Osteoblast (primary cell): ENCODE measurements at places on chromosomes 2 and 18. TPM values are rescaled to one million over a fixed set of nuclear protein-coding genes. Genes with fewer than 3 reads are reported as not detected.
A peak's percentile ranks its signal among the peaks of the same experiment; 100 is the strongest.

DNA sequence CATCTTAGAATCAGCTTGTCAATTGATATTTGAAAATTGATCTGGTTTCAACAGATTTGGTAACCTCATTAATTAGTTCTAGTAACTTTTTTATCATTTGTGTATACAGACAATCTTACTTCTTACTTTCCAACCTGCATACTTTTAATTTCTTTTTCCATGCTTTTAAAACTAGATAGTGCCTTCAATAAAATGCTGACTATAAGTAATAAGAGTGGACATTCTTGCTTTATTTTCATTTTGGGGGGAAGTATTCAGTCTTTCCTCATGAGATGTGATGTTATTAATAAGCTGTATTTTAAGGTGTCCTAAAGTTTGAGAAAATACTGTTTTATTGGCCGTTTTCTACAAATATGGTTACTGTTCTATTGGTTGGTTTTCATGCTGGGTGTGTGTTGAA, 109.1 kb downstream of the KCNH7 start:
- DNase-seq: no peak

- DNase-seq: no peak
Measured at GRCh38 chr2:1744151-1744445, 217 bp downstream of the PXDN start.

GRCh38 chr2:218188528-218188927, 21.8 kb upstream of the CXCR1 start:
- DNase-seq: no peak

The SPC25 gene
- total RNA-seq: 0.88 and 1.1 TPM in 2 replicates

GRCh38 chr2:12313445-12314126, 403.1 kb upstream of the TRIB2 start:
- no peak for DNase-seq

GRCh38 chr2:162768656-162769055, 69.9 kb downstream of the KCNH7 start:
- DNase-seq: no peak

DNA sequence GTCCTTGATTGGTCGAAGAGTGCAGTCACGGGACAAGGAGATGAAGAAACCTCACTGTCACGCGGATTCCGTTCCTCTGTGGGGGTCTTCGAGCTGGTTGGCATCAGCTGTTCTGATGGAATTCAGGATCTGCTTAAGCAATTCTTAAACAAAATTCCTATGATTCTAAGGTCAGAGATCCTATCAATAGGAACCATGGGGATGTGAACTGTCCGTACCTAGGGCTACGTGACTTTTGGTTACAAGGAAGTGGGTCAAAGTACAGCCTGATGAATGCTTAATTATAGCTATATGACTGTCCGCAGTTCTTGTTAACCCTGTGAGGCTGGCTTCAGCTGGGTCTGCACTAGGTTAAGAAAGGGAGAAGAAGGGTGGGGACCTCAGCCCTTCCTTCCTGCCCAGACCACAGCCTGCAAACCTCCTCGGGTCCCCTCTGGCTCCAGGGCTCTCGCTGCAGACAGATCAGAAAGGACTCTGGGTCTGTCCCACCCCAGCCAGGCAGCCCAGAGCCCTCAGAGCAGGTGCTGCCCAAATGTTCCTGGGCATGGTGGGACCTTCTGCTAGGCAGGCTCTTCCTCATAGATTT, 44.2 kb upstream of the TAF1B start:
- DNase-seq: peak; percentile 52

DNA sequence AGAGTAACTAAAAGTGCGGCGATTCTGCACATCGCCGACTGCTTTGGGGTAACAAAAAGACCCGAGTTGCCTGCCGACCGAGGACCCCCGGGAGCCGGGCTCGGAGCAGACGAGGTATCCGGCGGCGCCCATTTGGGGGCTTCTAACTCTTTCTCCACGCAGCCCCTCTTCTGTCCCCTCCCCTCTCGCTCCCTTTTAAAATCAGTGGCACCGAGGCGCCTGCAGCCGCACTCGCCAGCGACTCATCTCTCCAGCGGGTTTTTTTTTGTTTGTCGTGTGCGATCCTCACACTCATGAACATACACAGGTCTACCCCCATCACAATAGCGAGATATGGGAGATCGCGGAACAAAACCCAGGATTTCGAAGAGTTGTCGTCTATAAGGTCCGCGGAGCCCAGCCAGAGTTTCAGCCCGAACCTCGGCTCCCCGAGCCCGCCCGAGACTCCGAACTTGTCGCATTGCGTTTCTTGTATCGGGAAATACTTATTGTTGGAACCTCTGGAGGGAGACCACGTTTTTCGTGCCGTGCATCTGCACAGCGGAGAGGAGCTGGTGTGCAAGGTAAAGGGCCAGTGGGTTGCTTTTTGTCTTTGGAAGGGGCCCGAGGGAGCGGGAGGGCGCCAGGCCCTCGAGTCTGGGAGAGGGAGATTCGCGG, 1.4 kb downstream of the TRIB2 start:
- DNase-seq: no peak

- DNase-seq: no peak
Measured at GRCh38 chr2:70806013-70806412, 14.4 kb downstream of the CLEC4F start.

GRCh38 chr2:190678444-190679162, 29.7 kb downstream of the NAB1 start:
- DNase-seq: peak; percentile 6

The GULP1 gene
- total RNA-seq: 21.7 and 23.0 TPM in 2 replicates

GRCh38 chr2:8394131-8394530, 287.7 kb upstream of the ID2 start:
- no peak for DNase-seq

DNA sequence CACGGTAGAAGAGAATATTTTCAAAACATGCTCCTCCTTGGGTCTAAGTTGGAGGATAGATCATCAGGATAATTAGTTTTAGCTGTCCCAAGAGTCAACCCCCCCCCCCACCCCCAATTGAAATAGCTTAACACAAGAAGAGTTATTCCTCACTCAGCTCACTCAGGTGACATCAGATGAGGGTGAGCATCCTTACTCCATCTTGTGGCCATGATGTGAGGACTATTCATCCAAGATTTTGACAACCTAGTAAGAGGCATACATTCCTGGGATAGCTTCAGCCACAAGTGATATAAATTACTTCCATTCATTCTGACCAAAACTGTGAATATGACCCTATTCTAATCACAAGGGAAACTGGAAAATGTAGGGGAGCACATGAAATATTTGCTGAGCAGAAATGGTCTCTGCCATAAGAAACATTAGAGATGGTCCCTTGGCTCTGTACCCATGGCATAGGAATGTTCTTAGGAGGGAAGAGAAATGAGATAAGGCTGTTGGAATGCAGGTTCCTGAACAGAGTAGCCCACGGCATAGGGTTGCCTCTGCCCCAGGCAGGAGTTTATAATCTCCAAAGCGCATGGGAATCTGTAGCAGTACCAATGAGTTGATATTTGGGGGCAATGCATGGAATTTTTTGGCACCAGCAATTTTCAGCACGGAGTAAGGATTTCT, 257.2 kb downstream of the CYRIA start:
- DNase-seq: no peak

GRCh38 chr2:53362934-53363333, 404.7 kb upstream of the CHAC2 start:
- no peak for DNase-seq
